Astrocyte of the cerebellum (primary cell): ENCODE measurements at places on chromosomes 3 and 15.

GRCh38 chr15:25701721-25702465 is 161.2 kb downstream of the ATP10A start:
- no peak for DNase-seq

- DNase-seq = no peak
Measured at GRCh38 chr3:127652246-127652995, 20.3 kb upstream of the ABTB1 start.

DNA sequence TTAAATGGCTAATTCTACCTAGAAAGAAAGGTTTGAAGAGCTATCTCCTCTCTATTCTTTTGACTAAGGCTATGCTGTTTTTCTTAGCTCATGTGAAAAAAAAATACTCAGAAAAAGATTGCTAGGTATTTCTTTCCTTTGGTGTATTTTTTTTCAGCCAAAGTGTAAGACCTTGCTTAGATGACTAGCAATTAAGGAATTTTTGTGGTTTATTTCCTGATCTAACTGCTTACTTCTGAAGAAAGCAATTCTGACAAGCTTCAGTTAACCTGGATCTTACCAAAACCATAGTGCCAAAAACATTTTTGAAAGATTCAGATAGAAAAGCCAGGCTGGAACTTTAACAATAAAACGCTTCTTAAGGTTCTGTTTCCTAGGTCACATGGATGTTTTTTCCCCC is 315.6 kb downstream of the SOX2 start:
- DNase-seq = peak; percentile 80

DNA sequence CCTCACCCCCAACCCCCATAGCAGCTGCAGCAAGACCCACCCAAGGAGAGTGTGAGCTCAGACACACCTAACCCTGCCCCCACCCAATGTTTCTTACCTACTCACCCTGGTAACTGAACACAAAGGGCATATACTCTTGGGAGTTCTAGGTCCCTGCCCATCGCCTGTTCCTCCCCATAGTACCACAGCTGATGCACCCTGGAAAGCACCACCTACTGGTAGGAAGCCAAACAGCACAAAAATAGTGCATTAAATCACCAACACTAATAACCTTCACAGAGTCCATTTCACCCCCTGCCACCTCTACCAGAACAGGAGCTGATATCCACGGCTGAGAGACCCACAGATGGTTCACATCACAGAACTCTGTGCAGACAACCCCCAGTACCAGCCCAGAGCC is 245.2 kb downstream of the EFHB start:
- no peak for DNase-seq

- DNase-seq = peak; percentile 35
Measured at GRCh38 chr3:38829404-38829803, 13.4 kb upstream of the SCN10A start.
